ENCODE measurements at places on chromosomes 5 and 9. TPM values are rescaled to one million over a fixed set of nuclear protein-coding genes. Genes with fewer than 3 reads are reported as not detected.

The TMEM232 gene
- not detected for total RNA-seq

The SLC6A18 gene
- total RNA-seq = not detected

DNA sequence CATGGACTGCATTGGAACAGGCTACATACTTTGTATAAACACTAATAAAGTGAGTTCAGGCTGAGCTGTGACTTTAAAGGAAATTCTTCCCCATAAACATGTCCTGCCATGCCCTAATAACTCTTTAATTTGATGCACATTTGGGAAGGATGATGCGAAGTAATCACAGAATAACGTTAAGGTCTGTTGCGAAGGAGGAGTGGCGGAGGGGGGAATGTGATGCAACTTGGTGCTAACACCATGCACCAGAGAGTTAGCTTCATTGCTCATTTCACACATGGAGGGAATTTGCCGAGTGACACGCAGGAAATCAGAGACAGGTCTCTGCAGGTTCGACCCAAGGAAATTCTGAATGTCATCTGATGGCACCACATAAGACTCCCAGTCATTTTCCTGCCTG is 32.9 kb downstream of the SLIT3 start:
- no peak for DNase-seq

DNA sequence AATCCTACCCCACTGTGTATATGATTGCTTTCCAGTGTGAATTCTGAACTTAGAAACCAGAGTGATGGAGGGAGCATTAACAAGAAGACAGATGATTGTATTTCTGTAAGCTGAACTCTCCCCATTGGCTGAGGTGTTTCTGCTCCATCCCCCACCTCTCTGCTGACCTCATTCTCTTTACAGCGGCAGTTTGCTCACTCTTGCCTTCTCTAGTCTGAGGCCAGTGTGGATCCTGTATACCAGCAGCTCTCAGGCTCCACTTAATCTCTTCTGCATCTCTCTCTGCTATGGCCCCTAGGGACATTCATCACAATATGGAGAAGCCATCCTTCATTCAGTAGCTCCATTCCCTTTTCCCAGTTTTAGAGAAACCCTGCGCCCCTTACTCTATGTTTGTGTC is 358.8 kb downstream of the MAN2A1 start:
- DNase-seq = no peak

DNA sequence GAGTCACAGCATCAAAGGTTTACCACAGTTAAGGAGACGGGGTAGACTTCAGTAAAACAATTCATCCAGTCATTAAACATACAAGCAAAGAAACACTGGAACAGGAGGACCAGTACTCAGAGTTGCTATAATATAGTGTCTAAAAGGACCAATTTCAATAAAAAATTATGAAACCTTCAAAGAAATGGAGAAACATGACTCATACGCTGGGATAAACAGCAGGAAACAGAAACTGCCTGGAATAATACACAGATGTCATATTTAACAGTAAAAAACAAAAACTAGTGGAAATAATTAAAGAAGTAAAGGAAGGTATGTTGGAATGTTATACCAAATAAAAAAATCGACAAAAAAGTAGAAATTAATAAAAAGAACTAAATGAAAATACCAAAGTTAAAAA is 1075.9 kb downstream of the NR2F1-AS1 start:
- no peak for DNase-seq

DNA sequence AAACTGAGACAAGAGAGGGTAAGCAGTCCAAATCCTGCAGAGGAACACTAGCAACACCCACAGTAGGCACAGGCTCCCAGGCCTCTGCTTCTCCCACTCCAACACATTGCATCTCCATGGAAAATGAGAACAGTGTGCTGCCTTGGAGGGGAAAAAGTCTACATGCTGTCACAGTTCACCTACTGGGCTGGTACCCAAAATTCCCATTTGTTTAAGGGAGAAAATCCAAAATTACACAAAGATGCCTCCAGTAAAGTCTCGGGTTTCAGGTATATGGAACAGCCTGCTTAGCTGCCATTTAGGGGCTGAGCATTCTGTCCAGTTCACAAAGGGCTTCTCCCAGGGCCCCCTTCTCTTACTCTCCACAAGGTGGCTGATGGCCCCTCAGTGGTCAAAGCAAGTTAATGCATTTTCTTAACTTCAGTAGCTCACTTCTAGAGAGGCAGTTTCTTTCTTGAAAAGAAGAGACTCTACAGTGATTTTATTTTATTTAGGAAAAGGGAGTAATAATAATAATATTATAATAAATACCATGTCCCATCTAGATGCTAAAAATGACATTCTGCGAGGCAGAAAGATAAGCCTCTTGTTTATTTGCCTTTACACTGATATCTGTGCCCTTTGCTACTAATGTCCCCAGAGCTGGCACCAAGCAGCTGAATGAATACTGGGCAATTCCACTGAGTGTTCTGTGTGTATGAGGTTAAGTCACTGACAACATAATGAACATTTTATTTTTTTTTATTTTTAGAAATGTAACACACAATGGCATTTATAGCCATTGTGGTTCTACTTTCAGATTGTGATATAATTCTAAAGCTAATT is 89.4 kb downstream of the RGS7BP start:
- no peak for DNase-seq

All from thoracic aorta (tissue), 2 donors.